Left kidney (tissue), 8 donors: ENCODE measurements at places on chromosomes 3 and 15. TPM values are rescaled to one million over a fixed set of nuclear protein-coding genes. Genes with fewer than 3 reads are reported as not detected.

GRCh38 chr15:31375772-31376171 lies 49.1 kb downstream of the KLF13 start:
- no peak for DNase-seq

HTR3D gene
- not detected for polyA plus RNA-seq

DNA sequence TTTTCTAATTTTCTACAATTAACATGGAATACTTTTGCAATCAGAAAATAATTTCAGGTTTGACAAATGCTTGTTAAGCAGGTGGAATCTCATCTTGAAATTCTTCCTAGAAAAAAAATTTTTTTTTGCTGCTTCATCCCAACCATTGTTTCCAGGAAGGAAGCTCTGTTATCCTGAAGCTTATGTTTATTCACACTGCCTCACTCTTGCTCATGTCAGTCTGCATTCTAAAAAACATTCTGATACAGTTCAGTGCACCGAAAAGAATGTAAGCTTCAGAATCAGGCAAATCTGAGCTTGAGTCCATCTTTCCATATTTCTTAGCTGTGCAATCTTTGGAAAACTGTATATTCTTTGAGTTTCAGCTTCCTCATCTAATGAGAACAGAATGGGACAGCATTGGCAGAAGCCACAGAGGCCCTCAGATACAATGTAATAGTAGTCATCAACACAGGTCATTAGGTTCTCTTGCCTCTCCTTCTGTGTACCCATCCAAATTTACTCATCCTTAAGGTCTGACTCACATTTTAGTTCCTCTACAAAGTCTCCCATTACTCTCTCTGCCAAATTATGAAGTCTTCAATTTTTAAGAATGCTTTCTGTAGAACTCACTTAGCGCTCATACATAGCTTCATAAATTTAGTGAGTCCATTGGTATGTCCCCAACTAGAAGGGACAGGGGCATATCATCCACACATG lies 881.8 kb upstream of the NR2F2 start:
- no peak for DNase-seq

- DNase-seq, result no peak
Measured at GRCh38 chr3:24017305-24017704, 72.2 kb downstream of the NR1D2 start.

DNA sequence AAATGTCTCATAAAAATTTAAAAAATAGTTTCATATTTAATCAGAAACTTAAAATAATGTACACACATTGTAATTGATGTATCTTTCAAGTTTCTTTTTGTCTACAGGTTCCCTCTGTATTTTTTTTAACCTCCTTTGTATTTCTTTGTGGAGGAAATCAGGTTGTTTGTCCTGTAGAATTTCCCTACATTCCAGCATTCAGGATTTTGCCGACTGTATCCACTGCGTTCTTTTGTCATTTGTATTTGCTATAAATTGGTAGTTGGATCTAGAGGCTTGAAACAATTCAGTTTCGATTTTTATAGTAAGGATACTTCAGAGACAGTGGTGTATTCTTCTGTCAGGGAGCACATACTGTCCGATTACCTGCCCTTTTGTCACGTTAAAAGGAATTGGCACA lies 367.2 kb downstream of the SOX2 start:
- DNase-seq, result no peak

ZNF860 gene
- polyA plus RNA-seq, result 2.7 TPM
